ENCODE measurements at places on chromosomes 1 and 21.

DNA sequence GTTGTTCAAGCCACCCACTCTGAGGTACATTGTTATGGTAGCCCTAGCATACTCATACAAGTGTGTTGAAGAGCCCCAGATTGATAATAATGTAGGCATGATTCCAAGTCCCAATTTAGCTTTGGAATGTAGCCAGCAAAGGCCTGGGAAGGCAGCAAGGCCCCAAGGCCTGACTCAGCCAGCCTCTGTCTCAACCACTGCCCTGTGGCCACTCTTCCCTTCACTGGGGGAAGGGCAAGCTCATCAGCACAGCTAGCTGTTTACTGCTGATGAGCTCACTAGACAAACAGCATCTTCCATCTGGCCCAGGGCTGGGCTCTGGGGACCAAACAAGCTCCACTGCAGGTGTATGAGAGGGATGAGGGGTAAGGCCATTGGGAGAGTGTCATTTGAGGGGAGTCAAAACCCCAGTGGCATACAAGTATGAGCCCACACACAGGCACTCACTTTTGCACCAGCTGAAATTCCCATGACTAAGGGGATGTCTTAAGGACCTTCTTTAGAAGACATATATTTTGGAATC lies 2.2 kb upstream of the IRF6 start:
- DNase-seq = peak; percentile 92

DNA sequence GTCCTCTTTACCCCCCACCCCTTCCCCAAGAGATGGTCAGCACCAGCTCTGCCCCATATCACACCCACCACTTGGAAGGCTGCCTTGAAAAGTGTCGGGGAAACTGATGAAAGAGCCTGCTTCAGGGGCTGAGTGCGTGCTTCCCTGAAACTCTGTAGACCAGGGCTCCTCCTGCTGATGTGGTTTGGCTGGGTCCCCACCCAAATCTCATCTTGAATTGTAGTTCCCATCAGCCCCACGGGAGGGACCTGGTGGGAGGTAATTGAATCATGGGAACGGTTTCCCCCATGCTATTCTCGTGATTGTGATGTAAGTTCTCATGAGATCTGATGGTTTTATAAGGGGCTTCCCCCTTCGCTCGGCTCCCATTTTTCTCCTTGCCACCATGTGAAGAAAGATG lies 36.4 kb downstream of the UBIAD1 start:
- no peak for DNase-seq

- no peak for DNase-seq
Measured at GRCh38 chr1:224579526-224579925, 36.6 kb upstream of the CNIH3 start.

DNA sequence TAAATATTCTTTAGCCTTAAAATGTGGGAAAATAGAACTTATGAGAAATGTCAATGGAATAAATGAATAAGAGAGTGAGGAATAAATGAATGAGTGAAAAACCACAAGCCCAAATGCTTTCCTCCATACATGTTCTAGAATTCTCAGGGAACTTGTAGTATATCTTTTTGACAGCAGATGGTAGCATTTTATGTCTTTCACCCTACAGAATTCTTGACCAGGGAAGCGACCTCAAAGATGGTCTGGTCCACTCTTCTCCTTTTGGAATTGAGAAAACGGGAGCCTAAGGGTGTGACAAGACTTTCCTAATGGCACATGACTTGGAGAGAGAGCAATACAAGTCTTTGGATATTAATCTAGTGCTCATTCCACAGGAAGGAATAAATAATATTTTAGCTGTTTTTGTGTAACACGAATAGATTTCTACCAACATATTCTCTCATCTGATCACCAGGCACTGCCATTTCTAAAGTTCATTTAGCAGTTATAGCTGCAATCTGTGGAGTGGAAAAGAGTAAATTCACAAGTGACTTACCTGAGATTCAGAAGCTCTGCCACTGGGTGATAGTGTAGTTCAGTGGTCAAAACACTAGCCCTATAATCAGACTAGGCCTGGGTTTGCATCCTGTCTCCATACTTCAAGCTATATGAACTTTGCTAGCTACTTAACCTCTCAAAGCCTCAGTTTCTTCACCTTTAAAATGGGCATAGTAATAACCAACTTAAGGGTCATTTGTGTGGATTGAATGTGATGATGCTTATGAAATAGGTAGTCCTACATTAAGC lies 15.0 kb upstream of the F5 start:
- peak; percentile 16 for DNase-seq

GRCh38 chr1:65196926-65197325 lies 48.9 kb downstream of the AK4 start:
- no peak for DNase-seq

DNA sequence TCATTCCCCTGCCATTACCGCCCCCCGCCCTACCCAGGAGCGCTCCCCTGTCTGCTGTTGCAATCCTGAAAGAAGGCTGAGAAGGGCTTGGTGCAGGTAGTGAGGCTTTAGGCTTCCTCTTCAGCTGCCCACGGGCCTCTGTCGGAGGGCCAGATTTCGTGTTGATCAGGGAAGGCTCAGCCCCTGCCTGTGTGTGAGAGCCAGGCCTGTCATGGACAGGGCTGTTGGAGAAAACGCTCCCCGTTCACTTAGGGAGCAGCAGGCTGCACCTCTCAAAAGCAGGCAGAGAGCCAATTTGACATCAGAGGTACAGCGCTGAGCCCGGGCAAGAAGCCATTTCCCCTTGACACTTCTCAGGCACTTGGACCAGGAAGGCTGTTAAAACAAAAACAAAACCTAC lies 19.0 kb downstream of the TEX35 start:
- no peak for DNase-seq

DNA sequence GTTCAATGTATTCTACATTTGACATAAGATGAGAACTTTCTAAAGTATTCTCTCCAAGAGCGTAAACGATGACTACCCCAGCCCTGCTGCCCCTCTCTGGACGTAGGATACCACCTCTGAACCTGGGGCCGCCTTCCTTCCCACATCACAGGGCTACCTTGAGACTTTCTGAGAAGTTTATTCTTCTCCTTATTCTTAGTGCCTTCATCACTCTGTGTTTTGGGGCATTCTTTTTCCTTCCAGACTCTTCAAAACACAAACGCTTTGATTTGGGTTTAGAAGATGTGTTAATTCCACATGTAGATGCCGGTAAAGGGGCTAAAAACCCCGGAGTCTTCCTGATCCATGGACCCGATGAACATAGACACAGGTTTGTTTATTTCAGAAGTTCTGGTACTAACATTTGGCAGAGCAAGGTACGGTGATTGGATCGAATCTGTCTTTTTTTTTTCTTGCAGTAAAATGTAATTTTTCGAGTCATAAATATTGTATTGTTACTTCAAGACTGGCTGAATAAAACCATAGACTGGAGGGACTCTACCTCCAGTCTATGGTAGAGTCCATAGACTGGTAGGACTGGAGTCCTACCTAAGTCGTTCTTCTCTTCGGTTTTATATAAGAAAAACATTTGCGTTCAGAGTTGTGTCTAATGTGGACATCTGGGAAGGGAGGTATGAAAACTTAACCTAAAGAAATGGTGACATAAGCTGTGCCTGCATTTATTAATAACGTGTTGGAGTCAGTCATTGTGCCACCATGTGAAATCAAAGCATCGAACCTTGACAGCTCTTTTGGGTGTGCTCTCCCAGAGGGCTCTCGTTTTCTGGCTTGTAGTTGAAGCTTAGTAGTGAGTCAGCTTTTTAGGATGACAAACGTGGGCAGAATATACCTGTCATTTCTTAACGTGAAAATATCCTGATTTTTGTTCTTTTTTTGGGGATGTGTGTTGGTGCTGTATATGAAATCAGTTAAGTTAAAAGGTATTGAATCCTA lies 1.2 kb downstream of the MAN1A2 start:
- DNase-seq = peak; percentile 4

GRCh38 chr1:192513196-192513595 lies 62.4 kb upstream of the RGS1 start:
- DNase-seq = no peak

DNA sequence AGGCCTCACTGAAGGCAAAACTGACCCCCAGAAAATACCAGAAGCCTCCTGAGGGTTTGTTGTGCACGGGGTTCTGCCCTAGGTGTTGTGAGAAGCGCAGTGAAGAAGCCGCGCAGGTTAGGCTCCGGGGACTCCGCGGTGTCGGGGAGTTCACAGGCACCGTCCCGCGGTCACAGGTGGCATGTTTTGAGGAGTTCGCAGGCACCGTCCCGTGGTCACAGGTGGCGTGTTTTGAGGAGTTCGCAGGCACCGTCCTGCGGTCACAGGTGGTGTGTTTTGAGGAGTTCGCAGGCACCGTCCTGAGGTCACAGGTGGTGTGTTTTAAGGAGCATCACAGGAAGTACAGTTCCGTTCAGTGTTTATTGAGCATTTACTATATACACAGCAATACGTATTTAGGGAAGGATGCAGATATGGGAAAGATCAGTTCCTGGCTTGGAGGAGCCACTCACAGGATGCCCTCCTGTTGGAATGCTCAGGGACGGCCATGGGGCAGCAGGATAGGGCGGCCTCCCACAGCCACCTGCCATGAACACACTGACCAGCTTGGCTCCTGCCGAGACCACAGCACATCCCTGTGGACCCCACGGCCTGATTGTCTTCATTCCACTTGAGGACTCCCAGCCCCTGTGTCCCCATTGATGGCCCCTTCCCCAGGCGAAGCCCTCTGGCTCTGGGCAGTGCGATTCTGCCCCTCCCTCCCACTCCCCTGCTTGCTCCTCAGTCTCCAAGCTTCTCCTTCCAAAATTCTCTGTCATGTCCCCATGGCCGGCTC lies 86.0 kb upstream of the VAMP3 start:
- no peak for DNase-seq

DNA sequence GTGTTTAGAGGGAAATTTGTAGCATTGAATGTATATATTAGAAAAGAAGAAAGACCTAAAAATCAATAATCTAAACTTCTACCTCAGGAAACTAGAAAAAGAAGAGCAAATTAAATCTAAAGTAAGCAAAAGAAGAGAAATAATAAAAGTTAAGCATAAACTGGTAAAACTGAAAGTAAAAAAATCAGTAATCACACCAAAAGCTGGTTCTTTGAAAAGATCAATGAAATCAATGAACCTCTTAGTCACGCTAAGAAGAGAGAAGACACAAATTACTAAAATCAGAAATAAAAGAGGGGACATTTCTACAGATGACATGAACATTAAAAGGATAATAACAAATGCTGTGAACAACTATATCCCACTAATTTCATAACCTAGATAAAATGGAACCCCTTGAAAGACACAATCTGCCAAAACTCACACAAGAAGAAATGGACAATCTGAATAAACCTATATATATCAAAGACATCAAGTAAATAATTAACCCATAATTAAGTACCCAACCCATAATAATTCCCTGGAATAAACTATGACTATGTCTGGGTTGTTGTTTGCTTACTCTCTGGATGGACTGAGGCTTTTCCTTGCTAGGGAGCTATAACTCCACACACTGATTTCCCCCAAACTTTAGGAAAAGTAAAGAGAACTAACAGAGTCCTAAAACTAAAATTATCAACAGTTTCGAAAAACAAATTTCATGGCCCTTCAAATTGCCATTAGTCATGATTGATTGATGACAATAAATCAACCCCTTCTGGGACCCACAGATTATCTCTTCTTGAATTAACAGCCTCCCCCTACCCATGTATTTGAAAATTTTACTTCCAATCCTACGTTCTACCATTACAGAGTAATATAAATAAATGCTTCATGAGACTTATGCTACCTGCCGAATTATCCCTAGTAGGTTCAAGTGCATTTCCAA lies 2.8 kb upstream of the CDC73 start:
- DNase-seq = no peak

DNA sequence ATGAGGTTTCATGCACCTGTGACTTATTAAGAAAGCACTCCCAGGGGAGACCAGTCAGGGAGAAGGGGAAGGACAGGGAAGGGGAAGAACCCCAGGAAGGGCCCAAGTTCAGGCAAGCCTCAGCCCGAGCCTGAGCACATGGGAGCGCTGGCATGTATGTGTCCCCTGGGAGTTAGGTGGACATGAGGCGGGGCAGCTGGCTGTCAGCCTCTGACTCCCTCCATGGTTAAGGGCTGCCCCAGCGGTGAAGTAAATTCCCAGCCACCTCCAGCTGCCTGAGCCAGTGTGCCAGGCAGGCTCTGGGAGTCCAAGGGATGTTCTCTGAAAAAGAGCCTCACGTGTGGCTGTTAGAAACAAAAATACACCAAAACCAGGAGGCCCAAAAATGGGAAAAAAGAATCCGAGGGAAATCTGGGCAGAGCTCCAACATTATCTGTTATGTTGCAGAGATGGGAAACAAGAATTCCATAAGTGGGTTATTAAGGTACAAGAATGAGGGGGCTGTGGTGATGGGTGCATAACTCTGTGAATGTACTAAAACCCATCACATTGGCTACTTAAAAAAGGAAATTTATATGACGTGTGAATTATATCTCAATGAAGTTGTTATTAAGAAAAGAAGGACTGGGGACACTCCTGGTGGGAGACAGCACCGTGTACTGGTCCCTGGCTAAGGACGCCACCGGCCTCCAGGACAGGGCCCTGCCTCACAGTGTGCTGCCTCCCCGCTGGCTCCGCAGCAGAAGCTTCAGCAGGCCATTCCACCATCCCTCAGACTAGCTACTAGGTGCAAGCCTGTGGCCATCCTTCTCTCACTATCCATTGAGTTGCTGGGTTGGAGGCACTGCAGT lies 18.7 kb downstream of the DMRTB1 start:
- no peak for DNase-seq

- DNase-seq = no peak
Measured at GRCh38 chr21:29359718-29360117, 61.0 kb downstream of the BACH1 start.

- DNase-seq = no peak
Measured at GRCh38 chr1:244118109-244118761, 67.2 kb downstream of the ZBTB18 start.

- DNase-seq = no peak
Measured at GRCh38 chr21:33290441-33290840, 24.3 kb downstream of the IL10RB start.

DNA sequence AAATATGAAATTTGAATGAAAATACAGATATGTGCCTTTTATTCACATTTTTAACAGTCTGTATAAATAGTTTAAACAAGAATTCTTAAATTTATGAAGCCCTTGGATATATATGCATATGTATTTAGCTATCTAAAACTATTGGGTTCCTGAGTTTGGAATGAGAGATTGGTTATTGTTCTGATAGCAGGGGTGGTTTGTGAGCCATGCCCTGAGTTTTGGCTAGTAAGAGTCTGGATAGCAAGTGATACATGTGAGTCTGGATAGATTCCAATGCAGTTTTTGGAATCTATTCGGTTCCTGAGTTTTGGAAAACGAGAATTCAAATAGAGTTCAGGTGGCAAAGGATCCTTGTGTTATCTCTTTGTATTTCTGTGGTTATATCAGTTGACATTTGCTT lies 2.8 kb downstream of the MAN1A2 start:
- DNase-seq = peak; percentile 4

- no peak for DNase-seq
Measured at GRCh38 chr1:48739091-48739490, 37.6 kb downstream of the BEND5 start.

All from AG10803 (cell line).